ENCODE measurements at places on chromosomes 6 and 20. TPM values are rescaled to one million over a fixed set of nuclear protein-coding genes. Genes with fewer than 3 reads are reported as not detected.

Gene TINAG
- total RNA-seq = not detected

Gene HIVEP2
- 38.4 TPM for total RNA-seq

Gene ABHD16B
- not detected for total RNA-seq

Gene CRISP2
- not detected for total RNA-seq

DNA sequence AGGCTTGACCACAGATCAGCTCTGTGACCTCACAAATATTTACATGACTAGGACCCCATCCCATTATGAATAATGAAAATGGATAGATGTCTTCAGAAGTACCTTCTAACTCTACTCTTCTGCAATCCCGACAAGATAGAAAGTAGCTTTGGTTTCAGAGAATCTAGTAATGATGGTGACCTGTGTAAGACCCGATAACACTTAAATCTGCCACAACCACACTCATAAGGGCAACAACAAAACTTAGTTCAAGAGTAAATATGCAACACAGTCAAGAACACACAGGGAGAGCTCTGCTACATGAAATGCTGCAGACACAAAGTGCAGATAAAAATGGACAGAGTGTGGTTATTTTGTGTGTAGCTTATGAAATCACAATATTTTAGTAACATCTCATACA is 9.6 kb downstream of the CHD6 start:
- no peak for DNase-seq

- DNase-seq = no peak
Observed at GRCh38 chr6:51459958-51460357, 627.5 kb downstream of the PKHD1 start.

DNA sequence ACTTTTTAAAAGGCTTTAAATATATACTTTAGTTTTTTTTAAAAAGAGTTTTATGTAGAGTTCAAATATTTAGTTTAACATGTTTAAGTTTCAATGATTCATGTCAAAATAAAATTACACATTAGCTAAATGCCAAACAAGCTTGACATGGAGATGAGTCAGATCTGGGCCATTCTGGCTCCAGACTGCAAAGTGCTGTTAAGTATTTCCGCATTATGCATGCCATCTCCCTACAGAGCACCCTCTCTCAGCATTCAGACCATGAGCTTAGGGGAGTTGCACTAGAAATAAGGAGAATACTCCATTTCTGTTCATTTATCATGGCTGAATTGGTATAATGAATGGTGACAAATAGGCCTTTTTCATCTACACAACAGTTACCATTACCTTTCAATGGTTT is 21.5 kb upstream of the HS3ST5 start:
- no peak for DNase-seq

GRCh38 chr6:11952316-11952715 is 59.8 kb upstream of the HIVEP1 start:
- DNase-seq = no peak

DNA sequence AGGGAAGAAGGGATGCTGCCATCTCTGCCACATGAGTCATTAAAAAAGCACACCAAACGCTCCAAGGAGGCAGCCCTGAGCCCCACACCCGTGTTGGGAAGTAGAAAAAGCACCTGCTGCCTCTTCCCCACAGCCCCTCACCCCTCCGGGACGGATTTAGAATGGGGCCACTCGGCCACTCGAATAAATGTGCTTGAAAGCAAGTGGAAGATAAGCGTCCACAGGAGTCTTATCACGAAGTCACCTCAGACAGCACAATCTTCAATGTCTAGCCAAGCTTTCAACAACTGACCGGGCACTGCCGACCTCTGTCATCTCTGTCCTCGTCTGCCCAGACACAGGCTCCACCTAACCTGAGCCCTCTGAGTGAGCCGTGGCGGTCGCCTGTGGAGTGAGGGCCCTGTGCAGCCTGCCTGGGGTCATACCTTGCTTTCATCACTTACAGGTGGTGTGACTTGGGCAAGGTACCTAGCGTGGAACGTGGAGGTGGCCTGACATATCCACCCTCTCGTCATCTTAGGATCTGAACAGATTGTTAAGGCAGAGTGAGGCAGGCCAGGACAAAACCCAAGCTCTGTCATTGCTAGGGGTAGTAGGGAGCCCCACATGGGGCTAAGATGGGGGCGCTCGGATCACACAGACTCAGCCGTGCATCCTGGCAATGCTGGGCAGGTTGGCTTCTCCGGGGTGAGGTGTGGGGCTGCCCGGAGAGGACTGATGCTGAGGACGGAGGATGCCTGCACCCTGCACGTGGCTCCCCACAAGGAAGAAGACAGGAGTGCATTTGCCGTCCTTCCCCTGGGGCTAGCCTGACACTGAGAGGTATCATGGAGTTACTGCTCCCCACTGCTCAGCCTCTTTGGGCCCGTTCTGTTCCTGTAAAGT is 34.8 kb downstream of the PSMG4 start:
- DNase-seq = no peak

DNA sequence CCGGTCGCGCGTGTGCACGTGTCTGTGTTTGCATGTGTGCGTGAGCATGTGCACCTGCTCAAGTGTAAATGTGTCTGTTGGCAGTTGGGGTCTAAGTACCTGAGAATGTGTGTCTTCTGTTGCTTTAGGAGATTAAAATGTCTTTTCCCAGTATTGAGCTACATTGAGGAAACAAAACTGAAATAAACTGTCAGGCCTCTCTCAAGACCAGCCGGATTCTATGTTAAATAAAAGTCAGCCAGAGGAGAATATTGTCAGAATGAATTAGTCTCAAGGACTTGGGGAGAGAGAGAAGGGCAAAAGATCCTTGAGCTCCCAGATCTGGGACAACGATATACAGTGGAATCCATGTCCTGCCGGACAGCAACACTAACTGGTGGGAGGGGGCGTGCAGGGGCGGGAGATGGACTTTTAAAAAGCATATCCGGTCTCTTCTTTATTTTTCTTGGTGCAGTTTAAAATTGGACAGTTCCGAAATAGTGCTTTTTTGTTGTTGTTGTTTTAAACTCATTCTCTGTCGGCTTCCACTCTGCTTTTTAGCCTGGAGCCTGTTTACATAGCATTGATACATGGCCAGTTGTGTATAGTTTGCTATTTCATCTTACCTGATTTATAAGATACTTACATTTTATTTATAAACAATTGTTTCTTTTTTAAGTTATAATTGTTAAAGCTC is 3.3 kb upstream of the TBX18 start:
- DNase-seq = no peak
